Esophagus mucosa (tissue), 1 donor: ENCODE measurements at places on chromosomes 7 and 10. TPM values are rescaled to one million over a fixed set of nuclear protein-coding genes. Genes with fewer than 3 reads are reported as not detected.
A peak's percentile ranks its signal among the peaks of the same experiment; 100 is the strongest.

DNA sequence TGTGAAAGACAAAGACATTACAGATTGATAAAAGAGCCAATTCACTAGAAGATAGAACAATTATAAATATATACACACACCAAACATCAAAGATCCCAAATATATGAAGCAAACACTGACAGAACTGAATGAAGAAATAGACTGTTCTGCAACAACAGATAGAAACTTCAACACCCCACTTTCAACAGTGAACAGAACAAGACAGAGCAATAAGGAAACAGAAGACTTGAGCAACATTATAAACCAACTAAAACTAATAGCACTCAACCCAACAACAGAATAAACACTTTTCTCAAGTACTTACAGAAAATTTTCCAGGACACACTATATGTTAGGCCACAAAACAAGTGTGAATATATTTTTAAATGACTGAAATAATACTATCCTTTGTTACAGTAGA is 10.9 kb downstream of the CDCA7L start:
- ATAC-seq = no peak

GRCh38 chr7:116577320-116577871 is 52.6 kb downstream of the CAV1 start:
- no peak for ATAC-seq

ADCYAP1R1 gene
- total RNA-seq = 0.12 TPM

HYCC1 gene
- total RNA-seq = 44.2 TPM

DNA sequence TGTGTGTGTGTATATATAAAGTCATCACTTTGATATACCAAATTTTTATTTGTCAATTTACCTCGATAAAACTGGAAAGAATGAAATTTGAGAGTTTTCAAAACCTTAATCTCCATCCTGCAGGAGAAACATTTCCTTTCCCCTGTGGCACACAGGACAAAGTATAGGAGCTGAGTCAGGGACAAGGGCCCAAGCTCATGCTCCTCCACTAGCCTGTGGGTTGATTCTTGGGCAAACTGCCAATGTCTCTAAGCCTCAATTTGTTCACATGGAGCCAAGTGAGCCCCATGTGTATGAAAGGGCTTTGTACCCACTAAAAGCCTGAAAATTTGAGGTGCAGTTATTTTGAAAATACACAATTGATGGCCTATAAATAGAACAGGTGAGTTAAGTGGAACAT is 60.3 kb upstream of the IL6 start:
- ATAC-seq = no peak

KCNMA1 gene
- total RNA-seq = 5.4 TPM

DNA sequence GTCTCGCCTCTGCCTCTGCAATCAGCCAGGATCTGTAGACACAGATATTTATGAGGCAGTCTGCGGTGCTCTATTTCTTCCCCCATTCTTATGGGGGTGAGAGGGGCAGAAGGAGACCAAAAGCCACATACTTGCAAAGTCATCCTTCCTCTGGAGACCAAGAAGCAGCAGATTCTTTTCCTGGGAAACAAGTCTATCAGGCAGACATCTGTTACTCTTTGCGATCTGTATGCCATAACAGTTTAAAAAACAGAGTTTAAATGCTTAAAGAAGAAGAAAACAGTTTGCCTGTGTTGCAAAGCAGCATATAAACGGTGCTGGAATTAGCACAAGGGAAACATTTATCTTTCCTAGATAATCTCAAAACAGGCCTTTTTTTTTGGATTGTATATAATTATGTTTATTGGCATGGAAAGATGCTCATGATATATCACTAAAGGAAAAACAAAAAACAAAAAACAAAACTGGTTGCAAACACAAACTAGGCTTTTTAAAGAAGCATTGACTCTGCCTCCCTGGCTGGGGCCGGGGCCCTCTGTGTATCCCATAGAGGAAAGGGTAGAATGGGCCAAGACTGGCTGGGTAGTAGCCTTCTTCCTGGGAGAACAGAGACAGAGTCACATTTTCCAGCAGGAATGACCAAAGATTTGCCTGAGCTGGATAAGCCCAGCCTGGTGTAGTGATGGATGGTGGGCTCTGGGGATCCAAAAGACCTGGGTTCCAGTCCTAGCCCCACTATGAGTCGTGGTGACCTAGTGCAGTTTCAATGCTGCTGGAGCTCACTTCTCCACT is 50.4 kb downstream of the RGS10 start:
- ATAC-seq = no peak

DNA sequence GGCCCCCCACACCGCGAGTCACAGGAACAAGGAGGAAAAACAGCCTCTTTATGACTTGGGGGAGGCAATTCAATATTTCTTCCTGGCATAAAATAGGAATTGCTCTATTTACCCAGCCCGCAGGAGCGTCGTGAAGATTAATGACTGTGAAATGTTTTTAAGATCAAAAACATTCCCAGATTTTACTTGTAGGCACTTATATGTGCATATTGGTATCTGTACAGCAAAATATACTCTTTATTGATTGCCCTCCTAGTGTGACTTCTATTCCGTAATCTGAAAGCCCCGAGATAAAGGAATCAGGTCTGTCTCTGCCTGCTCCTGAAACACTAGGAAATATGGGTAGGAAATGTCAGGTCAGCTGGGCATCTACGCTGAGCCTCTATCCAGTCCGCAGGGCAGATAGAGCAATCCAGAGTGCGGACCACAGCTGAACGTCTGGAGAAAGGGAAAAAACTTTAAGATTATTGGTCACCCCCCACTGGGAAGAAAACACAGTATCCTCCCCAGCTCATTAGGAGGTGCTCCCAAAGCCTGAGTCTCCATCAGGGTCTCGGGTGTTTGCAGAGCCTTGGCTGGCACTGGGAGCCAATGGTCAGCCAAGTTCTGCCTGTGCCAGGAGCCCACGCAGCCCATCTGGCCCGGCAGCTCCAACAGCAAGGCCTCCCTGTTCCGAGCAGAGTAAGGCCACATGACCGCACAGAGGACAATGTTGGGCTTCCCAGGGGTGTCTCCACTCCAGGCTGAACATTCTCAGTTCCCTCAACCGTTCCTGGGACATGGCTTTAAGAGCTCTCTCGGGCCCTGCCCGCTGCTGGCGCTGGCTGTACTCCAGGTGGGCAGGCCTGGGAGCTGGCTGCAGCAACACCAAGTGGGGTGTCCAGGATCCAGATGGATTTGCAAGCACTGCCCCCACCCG is 7.7 kb downstream of the CTBP2 start:
- ATAC-seq = no peak

OR2A5 gene
- total RNA-seq = not detected

DNA sequence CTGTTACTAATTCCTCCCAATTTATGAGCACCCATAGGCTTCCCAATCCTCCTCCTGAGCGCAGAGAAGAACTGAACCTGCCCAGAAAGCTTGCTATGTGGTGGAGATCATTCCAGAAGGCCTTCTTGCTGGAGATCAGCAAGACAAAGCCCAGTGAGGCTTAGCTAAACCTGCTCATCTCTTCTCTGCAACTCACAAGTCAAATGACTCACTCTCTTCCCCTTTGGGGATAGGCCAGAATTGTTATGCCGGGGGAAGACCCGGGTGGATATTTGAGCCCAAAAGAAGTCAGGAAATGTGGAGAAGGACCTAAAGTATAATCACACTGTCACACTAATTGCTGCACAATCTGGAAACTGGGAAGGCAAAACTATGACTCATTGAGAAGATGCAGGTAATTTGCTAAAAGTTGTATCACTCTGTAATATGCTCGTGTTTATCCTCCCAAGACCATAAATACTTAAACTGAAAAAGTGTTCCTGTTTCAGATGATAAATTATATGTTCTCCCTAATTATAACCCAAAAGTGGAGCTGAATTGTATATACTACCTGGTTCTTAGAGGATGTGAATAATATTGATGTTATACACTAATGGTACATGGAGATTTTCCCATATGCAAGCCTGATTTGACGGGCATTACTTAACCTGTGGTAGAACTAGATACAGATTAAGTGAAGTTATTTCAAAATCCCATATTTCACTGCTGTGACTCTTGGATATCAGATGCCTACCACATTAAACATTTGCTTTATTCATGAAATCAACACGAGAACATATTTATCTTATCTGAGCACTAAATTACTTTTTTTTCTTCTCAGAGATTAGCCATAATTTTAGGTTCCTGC is 6.4 kb downstream of the NEBL start:
- no peak for ATAC-seq

DNA sequence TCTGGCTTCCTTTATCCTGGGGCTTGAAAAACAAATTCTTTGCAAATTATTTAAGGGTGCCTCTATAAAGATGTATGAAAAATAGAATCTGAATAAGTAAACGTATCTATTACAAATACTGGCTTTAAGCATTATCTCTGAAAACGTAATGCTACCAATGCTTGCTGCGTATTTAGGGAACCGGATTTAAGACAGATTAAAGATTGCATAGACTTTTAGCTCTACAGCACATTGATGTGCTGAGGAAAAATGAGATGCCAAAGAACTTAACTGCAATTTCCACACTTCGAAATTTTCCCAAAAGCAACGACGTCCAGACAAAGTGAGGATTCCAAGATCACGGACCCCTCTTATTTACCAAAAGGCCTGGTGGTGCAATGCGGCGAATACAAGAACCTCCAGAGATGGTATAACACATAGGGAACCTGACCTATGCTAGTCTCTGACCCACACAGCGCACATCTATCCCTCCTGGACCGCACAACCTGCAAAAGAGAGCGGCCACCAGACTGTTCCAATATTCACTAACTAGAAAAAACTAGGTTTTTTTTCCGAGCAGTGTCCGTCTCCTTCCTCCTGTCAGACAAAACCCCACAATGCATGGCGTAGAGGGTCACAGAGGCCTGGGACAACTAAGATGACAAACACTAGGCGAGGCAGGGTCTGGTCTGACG is 34.3 kb upstream of the PHF14 start:
- peak; percentile 25 for ATAC-seq

SLC29A3 gene
- total RNA-seq = 0.92 TPM

- ATAC-seq = no peak
These were observed 810 bp downstream of the OPN4 start for GRCh38 chr10:86655173-86655540.

C10orf67 gene
- 0.08 TPM for total RNA-seq

DNA sequence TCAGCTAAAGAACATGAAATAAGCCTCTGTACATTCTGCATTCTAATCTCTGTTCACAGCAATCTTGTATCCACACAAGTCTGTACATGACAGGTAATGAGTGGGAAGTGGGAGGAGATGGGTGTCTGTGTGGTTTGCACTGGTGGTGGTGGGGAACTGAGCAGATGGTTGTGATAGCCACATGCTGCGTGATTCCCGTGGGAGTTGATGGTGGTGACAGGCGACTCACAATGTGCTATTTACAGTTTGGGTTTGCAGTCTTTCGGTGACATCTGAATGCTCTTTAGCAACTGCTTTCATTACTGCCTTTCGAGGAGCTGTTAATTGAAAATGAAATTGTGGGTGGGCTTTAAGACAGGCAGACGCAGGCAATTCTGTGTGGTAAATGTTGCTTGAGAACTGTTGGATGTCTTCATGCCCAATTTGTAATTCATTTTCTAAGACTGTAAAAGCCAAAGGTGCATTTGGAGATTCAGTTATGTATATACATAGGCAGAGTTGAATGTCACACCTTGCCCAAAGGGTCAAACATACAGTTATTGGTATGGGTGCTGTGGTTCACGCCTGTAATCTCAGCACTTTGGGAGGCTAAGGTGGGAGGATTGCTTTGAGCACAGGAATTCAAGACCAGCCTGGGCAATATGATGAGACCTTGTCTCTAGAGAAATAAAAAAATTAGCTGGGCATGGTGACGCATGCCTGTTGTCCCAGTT is 308.2 kb downstream of the AUTS2 start:
- no peak for ATAC-seq

- no peak for ATAC-seq
These were observed 25.7 kb downstream of the PNLIPRP2 start for GRCh38 chr10:116646502-116646901.

DNA sequence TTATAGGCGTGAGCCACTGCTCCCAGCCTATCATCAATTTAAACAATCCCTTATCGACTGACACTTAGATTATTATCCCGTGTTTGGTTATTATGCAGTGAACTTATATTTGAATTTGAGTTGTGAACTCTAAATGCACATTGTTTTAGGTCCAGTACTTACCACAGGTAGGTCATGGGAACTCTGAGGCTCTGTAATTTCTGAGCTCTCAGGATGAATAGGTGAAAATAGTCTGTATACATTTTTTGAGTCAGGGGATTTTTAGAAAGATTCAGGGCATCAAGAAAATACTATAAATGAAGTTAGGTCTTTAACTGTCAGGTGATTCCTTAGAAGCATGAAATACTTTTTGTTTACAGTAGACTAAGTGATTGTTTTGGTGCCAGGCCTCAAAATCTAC is 8.8 kb downstream of the CCDC136 start:
- no peak for ATAC-seq

SUN3 gene
- not detected for total RNA-seq

AOC1 gene
- total RNA-seq = 6.3 TPM

DNA sequence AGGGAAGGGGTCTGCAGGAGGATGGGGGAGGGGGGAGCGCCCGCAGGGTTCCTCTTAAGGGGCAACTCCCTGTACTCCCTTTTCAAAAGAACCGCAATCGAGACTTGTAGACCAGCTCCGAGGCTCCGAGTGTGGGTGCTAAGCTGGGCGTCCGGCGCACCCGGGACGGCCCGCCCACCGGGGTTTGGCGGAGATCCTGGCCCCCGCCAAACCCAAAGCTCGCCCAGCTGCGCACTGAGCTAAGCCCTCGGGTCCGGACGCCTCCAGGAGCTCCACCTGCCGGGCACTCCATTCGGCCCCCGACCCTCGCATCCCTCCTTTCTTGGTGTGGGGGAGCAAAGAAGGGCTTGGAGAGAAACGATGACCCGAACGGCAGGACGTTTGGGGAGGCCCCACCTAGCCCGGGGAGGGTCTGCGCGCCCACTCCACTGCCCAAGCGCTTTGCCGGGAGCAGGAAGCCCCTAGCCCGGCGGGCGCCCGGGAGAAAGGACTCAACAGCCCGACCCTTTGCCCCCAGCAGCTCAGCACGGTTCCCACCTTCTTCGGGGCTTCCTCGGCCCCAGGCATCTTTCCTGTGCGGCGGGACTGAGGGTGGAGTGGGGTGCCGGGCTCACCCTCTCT is 651 bp downstream of the AFAP1L2 start:
- ATAC-seq = peak; percentile 39

SSMEM1 gene
- not detected for total RNA-seq

DNA sequence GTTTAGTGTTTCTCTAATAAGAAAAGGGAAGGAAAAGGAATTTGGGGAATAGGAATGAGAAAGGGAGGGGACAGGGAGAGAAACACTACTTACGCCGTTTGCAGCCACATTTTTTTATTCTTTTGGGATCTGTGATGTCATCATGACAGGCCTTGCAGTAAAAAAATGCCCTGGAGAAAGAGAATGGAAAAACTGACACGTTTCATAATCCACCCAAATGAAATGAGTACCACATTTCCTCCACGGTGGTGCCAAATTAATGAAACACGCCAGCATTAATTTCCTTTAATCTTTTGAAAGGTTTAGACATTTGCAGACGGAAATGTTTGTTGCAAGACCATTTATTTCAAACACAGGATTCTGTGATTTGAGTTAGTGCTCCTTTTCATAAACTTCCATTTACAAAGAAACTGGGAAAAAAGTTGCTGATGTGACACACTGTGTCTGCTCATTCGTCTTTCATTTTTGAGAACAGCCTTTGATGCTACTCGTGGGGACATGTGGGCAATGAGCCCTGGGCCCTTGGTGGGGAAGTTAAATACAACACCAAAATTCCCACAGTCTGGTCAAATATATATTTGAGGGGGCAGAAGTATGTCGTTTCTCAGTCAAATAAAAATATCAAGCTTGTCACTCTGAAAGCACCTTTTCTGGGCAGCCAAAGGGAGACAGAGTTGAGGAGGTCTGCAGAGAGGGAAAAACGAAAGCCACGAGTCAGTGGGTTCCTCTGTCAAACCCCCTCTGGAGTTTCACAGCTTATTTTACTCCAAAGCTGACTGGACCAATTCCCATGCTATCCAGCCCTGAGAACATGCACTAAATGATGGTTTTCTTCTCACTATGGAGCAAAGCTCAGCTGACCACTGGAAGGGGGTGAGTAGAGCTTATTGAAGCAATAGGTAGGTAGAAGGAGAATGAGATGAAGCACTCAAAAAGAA is 625.5 kb downstream of the KCNMA1 start:
- ATAC-seq = no peak
